WTC11 (cell line): ENCODE measurements at places on chromosomes 3 and 15.

DNA sequence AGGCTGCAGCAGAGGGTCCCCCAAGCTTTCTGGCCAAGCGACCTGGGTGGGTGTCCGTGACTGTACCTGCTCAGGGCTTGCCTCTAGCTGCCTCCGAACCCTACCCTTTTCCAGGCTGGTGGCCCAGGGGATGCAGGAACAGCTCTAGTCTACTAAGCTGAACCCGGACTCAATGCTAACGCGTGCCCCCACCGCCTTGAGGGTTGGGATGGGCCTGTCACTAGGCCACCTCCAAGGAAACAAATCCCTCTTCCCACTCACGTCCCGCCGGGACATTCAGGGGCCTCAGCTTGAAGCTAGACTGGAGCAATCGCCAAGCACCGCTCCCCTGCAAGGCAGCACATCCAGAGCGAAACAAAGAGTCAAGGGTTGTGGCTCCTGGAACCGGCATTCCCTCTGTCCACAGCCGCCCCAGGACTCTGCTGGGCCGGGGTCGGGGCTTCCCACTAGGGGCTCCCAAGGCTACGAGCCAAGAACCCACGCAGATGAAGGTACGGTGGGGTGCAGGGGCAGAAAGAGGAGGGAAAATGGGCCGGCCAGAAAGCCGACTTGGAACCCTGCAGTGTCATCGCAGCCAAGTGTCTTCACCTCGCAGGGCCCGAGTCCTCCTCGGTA is 2.9 kb downstream of the FBXL22 start:
- DNase-seq = peak; percentile 41

- no peak for DNase-seq
Measured at GRCh38 chr3:69719587-69720122, 19.6 kb upstream of the MITF start.

- no peak for DNase-seq
Measured at GRCh38 chr3:2525968-2526367, 427.3 kb downstream of the CNTN4 start.

DNA sequence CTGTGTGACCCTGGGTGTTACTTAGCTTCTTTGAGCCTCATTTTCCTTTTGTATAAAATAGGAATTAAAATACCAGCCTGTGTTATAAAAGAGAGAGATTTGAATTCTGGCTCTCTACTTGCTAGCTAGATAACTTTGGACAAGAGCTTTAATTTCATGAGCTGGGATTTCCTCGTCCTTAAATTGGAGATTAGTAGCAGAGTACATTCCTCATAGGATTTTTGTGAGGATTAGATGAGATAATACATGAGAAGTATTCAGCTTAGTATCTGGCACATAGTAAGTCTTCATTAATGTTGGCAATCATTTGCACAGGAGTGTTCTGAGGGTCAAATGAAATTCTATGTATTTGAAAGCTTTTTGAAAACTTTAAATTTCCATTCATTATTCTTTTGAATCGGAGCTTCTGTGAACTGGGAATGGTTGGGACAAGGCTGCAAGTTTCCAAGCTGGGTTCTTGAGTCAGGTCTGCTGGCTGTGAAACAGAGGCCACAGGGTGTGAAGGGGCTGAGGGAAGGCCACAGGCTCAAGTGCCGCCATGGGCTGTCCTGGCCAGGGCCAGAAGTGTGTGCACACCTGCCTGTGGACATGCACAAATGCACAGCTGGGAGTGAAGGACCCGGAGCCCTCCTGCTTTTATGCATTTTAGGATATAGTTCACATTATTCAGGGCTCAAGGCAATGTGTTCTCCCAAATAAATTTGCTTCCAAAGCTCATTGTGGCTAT is 17.2 kb downstream of the ALPK3 start:
- DNase-seq = no peak

DNA sequence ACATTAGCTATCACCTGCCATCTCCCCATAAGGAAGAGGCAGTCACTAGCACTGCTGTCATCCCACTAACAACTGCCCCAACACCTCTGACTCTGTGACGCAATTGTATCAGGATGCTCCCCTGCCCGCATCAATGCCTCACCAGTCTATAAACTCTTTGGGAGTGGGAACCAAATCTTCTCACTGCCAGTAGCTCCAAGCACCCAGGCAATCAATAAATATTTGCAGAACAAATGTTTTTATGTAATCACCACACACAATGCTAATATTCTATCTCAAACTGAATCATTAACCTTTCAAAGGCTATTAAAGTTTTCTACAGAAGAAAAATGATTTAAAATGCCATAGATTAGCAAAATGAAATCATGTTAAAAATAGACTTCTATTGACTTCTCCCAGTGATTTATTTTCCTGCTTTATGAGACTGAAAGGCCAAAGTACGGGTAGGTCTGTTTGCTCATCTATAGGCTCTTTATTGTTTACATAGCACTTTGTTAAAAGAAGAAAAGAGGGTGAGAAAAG is 131.3 kb downstream of the PLD1 start:
- no peak for DNase-seq

DNA sequence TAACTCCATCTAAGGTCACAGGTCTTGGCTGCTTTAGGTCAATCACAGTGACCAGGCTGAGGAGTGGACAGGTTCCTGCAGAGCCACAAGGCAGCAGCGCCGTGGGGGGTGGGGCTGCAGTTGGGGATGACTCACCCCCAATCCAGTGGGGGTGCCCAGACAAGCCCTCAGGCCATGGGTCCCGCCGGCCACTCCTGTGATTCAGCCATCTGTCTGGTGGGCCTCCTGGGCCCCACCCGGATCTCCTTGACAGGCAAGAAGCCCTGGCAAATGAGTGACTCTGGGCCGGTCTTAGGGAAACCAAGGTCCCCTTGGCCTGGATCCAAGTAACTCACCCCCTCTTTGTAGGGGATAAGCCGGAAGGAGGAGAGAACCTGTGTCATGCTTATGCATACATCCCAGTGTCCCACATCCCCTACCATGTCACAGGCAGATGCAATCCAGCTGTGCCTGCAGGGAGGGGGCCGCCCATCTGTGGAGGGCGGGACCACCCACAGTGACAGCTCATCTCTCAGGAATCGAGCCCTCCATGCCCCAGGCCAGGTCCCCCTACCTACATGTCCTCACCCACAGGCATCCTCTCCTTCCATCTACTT is 495 bp upstream of the COL7A1 start:
- peak; percentile 35 for DNase-seq

DNA sequence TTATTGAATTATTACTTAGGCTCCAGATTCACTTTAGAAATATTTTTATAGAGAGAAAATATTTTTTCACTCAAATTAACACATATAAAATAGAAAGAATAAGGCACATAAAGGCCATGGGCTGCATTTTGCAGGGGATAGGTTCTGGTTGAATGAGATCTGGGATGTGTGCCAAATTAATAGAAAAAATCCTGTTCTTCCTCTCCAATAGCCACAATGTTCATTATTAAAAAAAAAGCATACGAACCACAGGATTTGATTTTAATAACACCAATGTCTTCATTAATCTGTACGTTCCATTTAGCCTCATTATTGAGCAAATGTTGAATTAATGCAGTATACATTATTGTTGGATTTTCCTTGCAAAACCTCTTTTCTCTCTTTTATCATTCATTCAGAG is 622.8 kb upstream of the AGTR1 start:
- no peak for DNase-seq

GRCh38 chr3:14227856-14228255 is 49.2 kb downstream of the LSM3 start:
- no peak for DNase-seq

GRCh38 chr3:111769992-111770352 is 89.1 kb upstream of the PHLDB2 start:
- no peak for DNase-seq

DNA sequence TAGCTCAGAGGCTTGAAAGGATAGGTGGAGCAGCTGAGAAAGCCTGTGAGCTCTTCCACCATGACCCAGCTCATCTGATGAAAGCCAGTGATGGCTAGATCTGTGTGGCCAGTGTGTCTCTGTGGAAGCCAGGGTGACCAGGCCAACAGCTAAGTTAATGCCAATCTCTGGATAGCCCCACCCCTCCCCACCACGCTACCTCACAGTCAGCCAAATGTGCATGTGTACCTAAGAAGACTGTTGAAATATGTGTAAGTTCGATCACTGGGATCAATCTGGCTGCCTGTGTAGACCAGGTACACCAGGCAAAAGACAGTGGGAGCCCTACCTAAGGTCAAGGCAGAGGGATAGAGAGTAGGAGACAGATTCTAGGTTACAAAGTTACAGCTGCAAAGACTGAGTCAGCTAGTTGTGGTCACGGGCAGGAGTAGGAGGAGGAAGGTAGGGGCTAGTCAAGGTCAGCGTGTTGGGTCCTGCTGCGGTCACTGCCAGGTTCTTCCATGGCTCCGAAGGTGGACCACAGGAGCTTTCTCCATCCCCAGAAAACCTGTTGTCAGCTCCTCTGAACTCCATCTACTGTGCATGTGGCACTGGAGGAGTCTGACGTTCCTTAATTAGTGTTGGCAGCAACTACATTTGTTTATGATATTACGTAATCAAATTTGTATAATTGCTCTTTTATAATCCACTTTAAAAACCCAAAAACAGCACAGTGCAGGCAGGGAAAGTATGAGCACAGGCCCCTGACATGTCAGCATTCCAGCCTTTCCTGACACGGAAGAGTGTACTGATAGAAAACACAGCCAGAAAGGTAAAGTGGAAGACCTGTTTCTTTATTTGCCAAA is 318.0 kb downstream of the CLSTN2 start:
- no peak for DNase-seq

- no peak for DNase-seq
Measured at GRCh38 chr3:46586738-46587246, 20.7 kb upstream of the LRRC2 start.

- DNase-seq = no peak
Measured at GRCh38 chr15:40008061-40008765, 30.8 kb downstream of the SRP14 start.

DNA sequence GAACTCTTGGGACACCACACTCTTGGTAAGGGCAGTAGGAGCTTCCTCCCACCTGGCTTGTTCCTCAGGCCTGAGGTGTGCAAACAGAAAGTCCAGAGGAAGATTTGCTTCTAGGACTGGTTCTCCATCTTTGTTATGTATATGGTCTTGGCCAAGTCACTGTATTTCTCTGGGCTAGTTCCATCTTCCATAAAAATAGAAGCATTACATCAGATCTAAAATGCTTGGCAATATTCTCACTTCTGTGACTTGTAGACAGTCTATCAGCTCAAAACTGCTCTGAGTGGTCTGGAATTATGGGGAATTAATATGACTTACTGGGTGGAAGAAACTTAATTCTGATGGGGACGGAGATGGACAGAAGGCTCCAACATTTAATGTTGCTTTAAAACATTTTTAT is 55.2 kb downstream of the TMEM108 start:
- no peak for DNase-seq

DNA sequence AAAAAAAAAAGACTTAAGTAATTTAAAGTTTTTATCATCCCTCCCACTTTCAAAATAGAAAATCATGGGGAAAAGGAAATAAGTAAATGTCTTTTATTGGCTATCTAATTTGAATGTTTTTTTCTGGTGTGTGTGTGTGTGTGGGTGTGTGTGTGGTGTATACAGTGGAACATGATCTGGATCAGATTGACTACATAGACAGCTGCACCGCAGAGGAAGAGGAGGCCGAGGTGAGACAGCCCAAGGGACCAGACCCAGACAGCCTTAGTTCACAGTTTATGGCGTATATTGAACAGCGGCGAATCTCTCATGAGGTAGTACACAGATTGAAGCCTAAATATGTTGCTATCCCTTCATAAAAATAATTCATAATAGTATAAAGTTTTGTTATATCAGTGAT is 44.5 kb downstream of the LRCH3 start:
- DNase-seq = no peak

- DNase-seq = peak; percentile 26
Measured at GRCh38 chr3:37163262-37164015, 10.9 kb downstream of the LRRFIP2 start.

GRCh38 chr3:178712247-178712646 is 176.0 kb downstream of the KCNMB2 start:
- DNase-seq = no peak

- DNase-seq = no peak
Measured at GRCh38 chr3:169240786-169241486, 422.6 kb downstream of the MECOM start.

- DNase-seq = no peak
Measured at GRCh38 chr3:53122933-53123305, 7.3 kb downstream of the RFT1 start.

DNA sequence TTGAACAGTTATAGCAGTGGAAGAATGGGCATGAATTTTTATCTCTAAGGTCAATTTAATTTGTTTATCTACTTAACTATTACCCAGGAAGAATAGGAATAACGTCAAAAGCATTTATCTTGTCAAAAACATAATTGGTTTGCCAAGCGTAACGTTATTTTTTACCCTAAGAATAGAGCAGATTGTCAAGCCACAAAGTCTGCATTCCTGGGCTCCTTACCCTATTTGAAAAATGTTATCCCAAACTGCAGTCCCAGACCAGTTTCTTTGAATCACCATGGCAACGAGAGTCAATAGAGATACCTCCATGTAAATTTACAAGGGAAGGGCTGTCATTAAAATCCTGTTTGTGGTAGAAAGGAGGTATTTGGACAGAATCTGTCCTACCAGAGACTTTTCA is 61.1 kb downstream of the CPNE4 start:
- no peak for DNase-seq

DNA sequence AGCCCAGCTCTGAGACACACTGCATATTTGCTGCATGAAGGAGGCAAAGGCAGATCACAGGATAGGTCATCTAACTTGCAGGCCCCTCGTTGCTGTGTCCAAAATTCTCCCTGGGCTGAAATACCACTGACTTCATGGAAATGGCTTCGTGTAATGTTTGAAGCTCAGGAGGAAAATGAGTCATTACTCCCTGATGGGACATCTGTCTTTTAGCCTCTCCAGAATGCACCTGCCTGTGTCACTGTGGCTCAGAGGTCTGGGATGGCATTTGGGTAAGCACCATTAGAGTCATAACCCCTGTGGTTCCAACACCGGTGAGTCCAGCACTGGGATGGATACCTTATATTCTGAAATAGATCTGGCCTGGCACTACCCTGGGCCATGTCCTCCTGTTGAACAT is 51.5 kb downstream of the IL12A start:
- DNase-seq = no peak

DNA sequence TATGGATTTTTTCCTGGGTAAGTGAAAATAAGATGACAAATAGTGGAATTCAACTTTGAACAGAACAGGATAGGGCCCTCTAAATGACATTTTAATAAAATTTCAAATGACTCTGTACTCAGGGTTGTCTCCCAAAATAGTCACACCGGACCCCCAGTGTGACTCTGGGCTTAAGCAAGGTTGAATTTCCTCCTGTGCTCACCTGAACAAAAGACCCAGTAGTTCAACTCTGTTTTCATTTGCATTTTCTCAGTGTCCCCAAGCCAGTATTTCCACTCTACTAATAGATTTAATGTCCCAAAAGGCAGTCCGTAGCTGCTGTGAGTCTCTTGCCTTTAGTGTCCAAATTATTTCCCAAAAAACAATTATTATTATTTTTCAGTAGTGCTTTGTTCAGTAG is 296.6 kb downstream of the PLOD2 start:
- DNase-seq = peak; percentile 14
